ENCODE measurements at places on chromosomes 5 and 9. TPM values are rescaled to one million over a fixed set of nuclear protein-coding genes. Genes with fewer than 3 reads are reported as not detected.

Gene MAML1
- polyA plus RNA-seq, result 26.7 TPM

Gene EPB41L4A
- 6.1 TPM for polyA plus RNA-seq

Gene LCN1
- polyA plus RNA-seq, result not detected

Gene SLC4A9
- 0.18 TPM for polyA plus RNA-seq

Gene DIPK1B
- 20.4 TPM for polyA plus RNA-seq

Gene DCAF10
- polyA plus RNA-seq, result 22.8 TPM

Gene DMGDH
- polyA plus RNA-seq, result 2.9 TPM

Gene DNAJC25
- 7.8 TPM for polyA plus RNA-seq

Gene SH3PXD2B
- 31.8 TPM for polyA plus RNA-seq

Gene MARCHF3
- polyA plus RNA-seq, result 6.2 TPM

Gene ALDH1A1
- 30.8 TPM for polyA plus RNA-seq

Gene KCNIP1
- polyA plus RNA-seq, result 1.3 TPM

Gene S1PR3
- 24.3 TPM for polyA plus RNA-seq

Gene PLAC8L1
- polyA plus RNA-seq, result 1.3 TPM

Gene SPATA31A3
- polyA plus RNA-seq, result not detected

Gene LMX1B
- polyA plus RNA-seq, result 0.28 TPM

Gene TTC16
- polyA plus RNA-seq, result 0.04 TPM

Gene ENTPD2
- 11.0 TPM for polyA plus RNA-seq

Gene ELOVL7
- polyA plus RNA-seq, result 0.30 TPM

Gene SNX24
- polyA plus RNA-seq, result 13.0 TPM

Gene IL4
- polyA plus RNA-seq, result not detected

Gene ADAMTS6
- 0.63 TPM for polyA plus RNA-seq

Gene PCDHB14
- 7.5 TPM for polyA plus RNA-seq

Gene SMIM33
- polyA plus RNA-seq, result not detected

Gene SPATA31E1
- not detected for polyA plus RNA-seq

Gene PTGES
- polyA plus RNA-seq, result 9.2 TPM

Gene FSTL4
- 5.2 TPM for polyA plus RNA-seq

Gene SLC45A2
- 0.65 TPM for polyA plus RNA-seq

Gene AQP7
- polyA plus RNA-seq, result 6.4 TPM

Gene TOR4A
- 7.9 TPM for polyA plus RNA-seq

Data from hindlimb muscle (tissue), 1 donor.